NCI-H187 (cell line): ENCODE measurements at places on chromosomes 1 and 21.

- DNase-seq = no peak
Measured at GRCh38 chr1:54615531-54616279, 7.6 kb downstream of the FAM151A start.

- no peak for DNase-seq
Measured at GRCh38 chr21:40846103-40846502, 855 bp downstream of the DSCAM start.

- no peak for DNase-seq
Measured at GRCh38 chr1:186050360-186050759, 316.2 kb downstream of the HMCN1 start.

DNA sequence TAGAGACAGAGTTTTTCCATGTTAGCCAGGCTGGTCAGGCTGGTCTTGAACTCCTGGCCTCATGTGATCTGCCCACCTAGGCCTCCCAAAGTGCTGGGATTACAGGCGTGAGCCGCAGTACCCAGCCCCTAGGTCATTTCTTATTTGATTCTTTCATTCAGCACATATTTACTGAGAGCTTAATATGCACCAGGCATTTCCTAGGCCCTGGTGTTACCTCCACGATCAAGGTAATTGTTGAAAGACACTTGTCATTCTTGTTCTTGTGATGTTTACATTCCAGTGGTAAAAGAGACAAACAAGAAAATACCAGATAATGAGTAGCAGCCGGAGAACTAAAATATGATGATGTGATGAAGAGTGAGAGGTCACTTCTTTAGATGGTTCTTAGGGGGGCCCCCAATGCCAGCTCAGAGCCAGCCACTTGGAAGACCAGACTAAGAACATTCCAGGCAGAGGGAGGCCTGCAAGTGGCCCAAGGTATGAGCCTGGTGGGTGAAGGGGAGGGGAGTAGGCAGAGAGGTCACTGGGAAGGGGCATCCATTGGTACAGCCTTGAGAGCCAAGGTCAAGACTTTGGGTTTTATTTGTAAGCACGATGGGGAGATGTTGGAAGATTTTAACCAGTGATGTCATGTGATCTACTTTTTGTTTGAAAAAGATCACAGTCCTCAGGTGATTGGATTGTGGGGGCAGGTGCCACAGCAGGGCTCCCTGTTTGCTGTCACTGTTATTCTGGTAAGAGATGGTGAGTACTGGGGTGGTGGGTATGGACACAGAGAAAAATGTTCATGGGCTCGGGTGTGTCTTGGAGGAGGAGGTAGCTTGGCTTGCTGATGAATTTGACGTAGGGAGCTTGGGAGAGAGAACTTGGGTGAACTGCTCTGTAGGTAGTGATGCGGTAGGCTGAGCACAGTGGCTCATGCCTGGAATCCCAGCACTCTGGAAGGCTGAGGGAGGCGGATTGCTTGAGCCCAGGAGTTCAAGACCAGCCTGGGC is 18.7 kb downstream of the UBE2Q1 start:
- DNase-seq = no peak

GRCh38 chr1:244651956-244652622 is 837 bp upstream of the DESI2 start:
- no peak for DNase-seq

- no peak for DNase-seq
Measured at GRCh38 chr1:183282101-183282855, 96.2 kb downstream of the LAMC2 start.

DNA sequence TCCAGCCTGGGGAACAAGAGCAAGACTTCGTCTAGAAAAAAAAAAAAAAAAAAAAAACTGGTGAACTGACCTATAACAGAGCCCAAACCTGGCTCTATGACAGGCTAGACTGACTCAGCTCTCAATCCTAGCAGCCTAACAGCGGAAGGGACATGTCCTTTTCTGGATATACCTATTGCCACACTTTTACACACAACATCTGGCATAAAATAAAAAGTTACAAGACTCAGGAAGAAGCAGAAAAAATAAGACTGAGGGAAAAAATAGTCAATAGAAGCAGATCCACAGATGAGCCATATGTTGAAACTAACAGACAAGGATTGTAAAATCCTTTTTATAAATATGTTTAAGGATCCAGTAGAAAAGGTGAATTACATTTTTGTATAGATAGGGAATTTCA is 57.5 kb upstream of the IPO9 start:
- DNase-seq = no peak

DNA sequence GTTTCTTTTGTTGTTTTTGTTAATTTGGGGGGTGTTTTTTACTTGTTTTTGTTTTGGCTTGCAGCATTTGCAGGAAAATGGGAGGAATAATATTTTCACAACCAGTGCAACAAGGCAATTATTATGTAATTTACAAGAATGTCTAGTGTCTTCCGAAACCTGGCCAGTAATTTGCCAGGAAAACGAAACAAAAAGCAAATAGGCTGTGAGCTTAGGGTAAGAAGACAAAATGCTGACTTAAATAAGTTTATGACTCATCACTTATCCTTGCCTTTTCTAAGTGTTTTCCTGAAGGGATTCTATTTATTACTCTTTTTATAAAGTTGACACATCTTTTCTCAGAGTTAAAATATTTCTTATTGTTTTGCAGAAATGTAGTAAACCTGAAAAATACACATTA is 49.8 kb downstream of the KCNT2 start:
- DNase-seq = no peak

GRCh38 chr21:45260191-45260825 is 27.4 kb downstream of the POFUT2 start:
- no peak for DNase-seq

DNA sequence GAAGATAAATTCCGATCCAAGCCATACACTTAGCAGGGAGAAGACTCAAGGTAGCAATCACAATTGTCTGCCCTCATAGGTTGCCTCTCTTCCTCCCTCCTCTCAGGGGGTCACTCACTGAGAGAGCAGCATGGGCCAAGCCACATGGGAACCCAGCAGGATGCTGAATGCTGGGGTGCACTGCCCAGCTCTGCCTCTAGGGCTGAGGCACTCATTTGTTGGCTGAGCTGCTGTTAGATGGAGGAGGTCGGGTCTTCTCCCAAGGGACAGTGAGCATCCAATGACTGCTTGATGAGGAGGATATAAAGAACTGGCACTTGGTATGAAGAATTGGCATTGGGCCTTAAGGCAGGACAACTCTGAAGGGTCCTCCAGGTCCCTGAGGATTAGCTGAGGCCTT is 418.8 kb downstream of the SIPA1L2 start:
- no peak for DNase-seq

- DNase-seq = no peak
Measured at GRCh38 chr1:19780267-19780877, 19.3 kb downstream of the TMCO4 start.

DNA sequence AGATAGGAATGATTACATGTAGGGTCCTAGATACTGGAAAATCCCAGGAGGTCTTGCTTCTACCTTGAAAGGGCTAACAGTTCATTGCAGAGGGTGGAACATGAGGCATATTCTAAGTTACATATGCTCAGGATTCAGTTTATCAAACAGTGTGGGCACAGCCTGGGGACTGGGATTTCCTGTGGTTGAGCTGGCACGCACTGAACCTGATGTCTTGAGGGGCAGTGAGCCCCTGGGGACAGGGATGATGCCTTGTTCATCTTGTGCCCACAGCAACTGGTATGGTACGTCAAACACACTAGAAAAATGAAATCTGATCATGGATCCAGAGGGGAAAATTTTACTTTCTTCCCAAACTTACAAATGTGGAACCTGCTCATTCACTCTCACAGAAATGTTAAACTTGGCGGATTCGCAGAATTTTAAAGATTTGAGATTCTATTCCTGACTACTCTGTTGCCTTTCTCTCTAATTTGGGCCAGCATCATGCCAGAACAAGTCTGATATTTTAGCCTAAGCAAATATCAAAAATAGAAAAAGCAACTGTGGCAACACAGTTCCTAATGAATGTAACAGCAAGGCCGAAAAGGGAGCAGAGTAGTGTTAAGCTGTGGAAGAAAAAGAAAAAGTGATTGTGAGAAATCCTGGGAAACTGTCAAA is 68.2 kb upstream of the COL24A1 start:
- DNase-seq = no peak

DNA sequence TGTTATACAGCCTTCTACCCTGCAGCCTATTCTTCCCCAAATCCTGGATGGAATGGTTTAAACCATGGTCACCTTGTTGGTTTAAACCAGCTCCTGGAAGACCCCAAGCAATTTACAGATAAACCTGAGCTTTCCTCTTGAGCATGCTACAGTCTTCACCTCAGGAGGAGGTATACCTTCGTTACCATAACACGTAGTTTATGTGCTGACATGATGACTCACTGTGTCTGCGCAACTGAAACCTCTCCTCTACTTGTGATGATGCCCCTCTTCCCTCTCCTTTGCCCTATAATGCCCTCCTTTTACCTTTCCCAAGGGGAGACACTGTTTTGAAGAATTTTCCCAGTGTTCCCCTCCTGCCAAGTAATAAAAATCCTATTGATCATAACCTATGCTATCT is 457.3 kb upstream of the RGS18 start:
- DNase-seq = no peak

- DNase-seq = no peak
Measured at GRCh38 chr1:119917304-119918055, 21.2 kb upstream of the ADAM30 start.

GRCh38 chr1:211334986-211335385 is 8.4 kb downstream of the TRAF5 start:
- no peak for DNase-seq

DNA sequence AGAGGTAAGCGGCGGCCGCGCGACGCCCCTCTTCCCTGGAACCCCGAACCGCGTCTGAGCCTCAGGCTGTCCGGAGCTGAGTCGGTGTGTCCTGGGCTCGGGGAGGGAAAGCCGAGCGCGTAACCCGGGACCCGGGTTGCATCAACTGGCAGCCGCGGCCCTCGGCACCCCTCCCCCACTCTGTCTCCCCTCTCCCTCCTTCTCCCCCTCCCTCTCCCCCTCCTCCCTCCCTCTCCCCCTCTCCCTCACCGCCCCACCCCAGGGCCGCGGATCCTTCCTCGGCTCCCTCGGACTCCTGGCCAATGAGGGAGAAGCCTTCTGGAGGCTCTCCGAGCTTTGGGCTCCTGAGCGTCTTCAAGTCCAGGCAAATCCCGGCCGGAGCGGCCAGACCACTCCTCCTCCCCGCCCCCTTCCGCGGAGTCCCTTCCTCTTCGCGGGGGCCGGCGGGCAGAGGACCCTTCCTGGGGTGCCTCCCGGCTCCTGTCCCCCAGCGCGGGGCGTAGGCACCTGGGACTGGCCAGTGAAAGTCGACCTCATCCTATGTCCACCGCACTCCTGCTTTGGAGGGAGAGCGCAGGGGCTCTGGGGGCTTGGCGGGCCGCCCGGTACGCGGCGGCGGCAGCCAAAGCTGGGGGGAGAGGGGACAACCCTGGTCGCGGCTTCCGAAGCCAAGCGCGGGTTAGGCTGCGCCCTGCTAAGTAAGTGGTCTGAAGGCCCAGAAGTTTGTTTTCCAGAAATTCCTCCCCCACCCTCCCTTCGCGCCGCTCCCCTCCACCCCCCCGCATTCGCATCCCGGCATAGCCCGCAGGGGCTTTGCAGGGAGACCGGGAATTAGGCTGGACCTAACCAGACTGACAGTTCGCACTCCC is 850 bp downstream of the SESN2 start:
- DNase-seq = no peak

- no peak for DNase-seq
Measured at GRCh38 chr1:2823921-2824610, 22.6 kb upstream of the TTC34 start.

DNA sequence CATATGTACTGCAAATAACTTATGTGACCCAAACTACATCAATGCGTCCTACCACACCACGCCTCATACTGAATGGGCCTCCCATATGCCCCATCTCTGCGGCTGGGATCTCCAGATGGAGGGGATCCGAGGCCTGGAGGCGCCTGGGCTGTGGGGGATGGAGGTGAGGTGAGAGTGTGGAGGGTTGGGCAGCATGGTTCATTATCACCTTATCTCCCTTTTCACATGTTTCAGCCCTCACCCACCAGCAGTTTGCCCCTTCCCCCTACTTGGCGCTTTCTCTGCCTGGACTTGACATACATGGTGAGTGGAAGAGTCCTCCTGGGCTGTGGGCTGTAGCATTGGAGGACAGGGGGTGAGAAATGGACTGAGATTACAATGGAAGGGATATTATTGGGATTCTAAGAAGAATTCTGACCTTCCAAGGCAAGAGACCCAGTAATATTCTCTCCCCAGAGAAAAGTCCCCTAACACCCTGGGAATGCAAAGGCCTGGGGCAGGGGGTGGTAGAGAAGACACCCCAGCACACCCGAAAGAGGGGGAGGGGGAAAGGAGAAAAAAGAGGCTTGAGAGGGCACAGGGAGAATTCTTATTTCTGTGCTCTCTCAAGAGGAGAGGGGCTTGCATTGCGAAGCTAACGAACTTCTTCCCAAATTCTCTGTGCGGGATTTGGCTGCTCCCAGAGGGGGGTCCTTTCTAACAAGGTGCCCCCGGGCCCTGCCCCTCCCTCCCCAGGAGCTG is 61.4 kb downstream of the MEF2D start:
- no peak for DNase-seq

GRCh38 chr1:204025917-204026707 is 46.8 kb upstream of the SOX13 start:
- no peak for DNase-seq

DNA sequence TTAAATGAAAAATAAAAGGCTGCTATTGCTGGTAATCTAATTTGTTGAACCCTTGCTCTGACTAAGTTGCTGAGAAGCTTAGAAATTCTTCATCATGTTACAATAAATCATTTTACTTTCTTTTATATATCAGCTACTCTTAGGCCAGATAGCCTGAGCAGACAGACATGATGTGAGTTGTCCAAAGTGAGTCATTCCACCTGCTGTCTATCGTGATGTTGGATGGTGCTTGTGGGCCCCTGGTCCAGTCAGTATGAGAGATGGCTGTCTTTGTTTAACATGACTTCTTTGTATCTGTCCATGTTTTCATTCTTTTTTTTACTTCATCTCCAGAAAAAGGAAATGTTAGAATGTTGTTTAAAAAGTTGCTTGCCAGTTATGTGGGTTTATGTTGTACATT is 188.8 kb downstream of the ADGRL2 start:
- no peak for DNase-seq

- no peak for DNase-seq
Measured at GRCh38 chr1:6962478-6962995, 177.3 kb downstream of the CAMTA1 start.

DNA sequence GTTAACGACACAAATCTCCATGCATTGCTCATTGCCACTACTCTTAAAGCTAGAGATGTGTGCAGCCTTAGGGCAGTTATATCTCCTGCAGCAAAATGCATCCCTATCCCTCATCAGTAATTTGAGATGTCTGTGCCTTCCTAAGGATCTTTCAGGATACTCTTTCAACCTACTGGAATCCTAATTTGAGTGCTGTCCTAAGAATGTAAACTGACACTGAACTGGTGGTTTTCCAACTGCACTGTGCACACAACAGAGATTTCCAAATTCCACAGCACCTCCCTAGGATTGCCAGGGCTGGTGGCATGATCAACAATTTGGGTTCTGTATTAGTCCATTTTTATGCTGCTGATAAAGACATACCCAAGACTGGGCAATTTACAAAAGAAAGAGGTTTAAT is 193.9 kb downstream of the LTN1 start:
- DNase-seq = no peak
